ENCODE measurements at places on chromosomes 7 and 10.
A peak's percentile ranks its signal among the peaks of the same experiment; 100 is the strongest.

GRCh38 chr7:83429493-83429892 lies 219.4 kb downstream of the SEMA3E start:
- no peak for DNase-seq

GRCh38 chr10:133349577-133350011 lies 2.4 kb downstream of the PRAP1 start:
- DNase-seq: no peak

- DNase-seq: no peak
Observed at GRCh38 chr10:122541541-122542002, 19.0 kb upstream of the DMBT1 start.

DNA sequence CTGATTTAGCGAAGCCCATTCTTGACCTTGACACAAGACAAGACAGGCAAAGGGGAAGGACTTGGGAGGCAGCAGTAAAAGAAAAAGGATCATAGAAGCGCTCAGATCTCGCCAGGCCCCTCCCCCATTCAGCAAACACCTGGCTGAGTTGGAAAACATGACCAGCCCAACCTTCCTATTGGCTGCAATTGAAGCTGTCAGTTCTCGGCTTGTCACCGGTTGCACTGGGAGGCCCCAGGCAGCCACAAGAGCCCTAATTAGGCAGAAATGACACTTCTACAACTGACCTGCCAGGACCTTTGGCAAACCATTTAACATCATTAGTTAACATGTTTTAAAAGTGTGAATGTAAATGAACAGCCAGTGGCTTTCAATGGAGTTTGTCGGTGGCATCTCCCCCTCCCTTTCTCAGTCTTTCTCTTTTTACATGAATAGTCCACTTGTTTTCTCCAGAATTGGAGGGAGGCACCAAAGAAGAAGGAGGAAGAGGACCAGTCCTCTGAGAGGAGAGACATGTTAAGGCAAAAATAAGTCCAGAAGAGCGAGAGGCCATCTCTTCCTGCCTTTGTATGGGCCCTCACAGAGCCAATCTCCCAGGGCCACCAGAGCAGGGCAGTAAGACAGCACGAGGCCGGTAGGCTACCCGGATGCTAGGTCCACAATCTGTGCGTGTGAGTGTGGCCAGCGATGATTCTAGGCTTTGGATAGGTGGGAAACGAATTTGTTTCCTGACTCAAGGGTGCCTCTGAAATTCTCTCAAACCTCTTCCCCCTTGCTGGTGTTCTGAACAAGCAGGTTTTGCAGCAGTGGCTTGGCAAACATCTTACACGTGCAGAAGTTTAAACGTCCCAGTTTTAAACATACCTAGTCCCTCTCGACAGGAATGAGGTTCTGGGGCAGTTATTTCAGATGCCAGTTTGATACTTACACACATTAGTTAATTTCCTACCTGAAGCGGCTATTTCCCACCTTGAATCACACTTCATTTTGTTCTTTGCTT lies 15.0 kb upstream of the ENO4 start:
- no peak for DNase-seq

GRCh38 chr7:49643736-49644135 lies 129.7 kb upstream of the VWC2 start:
- no peak for DNase-seq

- peak; percentile 79 for DNase-seq
Observed at GRCh38 chr10:114304017-114304570, 65.0 kb downstream of the VWA2 start.
